ENCODE measurements at places on chromosomes 3 and 15.

DNA sequence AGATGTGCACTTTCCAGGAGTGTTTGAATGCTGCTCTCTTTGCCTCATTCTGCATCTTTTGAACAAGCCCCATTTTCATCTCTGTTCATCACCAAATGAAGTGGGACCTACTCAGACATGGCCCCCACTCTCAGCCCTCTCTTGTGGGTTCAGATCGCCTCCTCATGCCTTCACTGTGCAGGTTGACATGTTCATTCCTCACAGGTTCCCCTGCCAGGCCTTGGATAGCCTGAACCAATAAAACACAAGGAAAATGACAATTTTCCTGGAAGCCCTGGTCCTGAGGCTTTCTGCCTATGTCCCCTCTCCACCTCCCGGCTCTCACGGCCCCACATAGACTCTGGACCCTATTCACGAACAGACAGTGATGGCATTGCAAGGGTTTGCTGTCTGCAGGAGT lies 17.7 kb downstream of the KLF15 start:
- no peak for DNase-seq

- DNase-seq, result no peak
These were observed 257.2 kb upstream of the TPRG1 start for GRCh38 chr3:188914552-188914951.

- DNase-seq, result no peak
These were observed 178.9 kb downstream of the IL5RA start for GRCh38 chr3:2931265-2931664.

DNA sequence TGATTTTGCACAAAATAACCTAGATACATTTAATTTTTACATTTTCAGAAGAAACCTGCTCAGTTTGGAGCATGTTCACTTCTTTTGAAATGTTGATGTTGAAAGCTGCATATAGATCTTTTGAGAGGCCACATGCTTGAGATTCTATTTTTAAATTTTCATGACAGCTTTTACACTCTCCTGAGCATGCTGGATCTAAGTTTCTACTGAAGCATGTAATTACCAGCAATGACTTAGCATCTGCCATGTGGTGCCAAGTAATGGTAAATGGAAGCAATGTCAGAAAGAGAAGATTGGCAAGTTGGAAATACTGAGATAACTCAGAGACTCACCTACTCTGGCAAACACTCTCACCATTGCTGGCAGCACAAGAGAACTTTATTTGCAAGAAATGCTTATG lies 310.6 kb downstream of the NSUN3 start:
- DNase-seq, result no peak

DNA sequence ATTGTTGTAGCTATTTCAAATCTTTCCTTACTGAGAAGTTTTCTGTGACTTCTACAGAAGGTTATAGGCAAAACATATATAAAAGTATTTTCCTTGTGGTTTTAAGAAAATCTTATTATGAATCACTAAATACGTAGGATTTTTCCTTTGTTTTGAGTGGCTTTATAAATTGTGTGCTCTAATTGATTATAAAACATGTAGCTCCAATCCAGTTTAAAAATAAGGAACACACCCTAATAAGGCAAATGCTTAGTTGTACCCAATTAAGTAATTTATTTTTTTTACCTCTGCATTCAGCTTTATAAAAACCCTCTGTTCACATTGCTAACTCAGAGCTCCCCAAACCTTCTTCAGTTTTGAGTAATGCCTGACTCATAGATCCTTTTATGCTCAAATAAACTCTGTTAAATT lies 408.0 kb downstream of the NAALADL2 start:
- DNase-seq, result no peak

DNA sequence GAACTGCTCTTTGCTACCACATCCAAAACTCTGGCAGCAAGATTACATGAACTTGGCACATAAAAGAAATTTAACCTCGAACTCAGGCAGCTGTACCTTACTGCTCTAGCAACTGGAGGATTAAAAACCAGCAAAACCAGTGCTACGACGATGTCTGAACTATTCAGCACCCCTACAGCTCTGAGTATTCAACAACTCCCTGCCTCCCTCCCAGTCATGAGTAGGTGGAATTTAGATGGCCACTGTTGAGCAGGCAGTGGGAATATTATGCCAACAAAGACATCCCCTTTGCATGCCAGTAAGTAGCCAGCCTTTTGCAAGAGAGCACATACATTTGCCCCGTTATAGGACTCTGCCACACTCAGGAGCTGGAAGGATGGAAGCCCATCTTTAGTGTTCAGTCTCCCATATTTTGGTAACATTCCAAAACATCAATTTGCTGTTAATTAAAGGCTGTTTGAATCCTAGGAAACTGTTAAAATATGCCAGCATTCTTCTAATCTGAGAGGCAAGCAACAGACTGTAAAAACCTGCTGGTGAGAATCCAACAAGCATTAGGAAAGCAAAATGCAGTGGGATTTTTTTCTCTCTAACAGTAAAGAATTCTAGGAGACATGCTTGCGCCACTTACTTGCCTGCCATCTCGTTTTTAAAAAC lies 85.4 kb downstream of the ZNF385D start:
- DNase-seq, result no peak

DNA sequence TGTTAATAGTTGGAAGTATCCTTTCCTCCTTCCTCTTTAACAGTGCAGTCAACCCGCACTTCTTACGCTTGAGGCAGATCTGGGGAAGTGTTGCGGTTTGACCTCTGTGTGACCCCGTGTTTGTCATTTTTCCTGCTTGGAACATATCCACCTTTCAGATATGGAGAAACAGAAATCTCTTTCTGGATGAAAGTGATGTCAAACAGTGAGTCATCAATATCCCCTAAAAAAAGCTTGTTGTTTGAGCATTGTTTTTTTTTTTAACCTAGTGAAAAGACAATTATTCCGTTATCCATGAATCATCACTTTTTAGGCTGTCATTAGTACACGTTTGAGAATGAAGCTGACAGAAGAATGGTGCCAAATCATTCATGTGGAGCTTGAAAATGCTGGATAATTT lies 293.7 kb downstream of the ARPP21 start:
- DNase-seq, result peak; percentile 62

DNA sequence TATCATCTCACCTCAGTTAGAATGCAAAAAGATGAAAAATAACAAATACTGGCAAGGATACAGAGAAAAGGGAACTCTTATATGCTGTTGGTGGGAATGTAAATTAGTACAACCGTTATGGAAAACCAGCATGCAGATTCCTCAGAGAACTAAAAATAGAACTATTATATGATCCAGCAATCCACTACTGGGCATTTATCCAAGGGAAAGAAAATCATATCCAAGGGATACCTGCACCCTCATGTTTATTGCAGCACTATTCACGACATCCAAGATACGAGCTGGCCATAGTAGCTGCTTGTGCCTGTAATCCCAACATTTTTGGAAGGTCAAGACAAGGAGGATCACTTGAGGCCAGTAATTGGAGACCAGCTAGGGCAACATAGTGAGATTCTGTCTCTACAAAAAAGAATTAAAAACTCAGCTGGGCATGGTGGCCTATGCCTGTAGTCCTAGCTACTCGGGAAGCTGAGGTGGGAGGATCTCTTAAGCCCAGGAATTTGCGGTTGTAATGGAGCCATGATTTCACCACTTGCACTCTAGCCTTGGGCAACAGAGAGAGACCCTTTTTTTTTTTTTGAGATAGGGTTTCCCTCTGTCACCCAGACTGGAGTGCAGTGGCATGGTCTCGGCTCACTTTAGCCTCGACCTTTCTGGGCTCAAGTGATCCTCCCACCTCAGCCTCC lies 26.6 kb downstream of the USP50 start:
- no peak for DNase-seq

- DNase-seq, result peak; percentile 16
These were observed 11.8 kb upstream of the SLC6A11 start for GRCh38 chr3:10804183-10804648.

GRCh38 chr3:31533169-31534064 lies 692 bp downstream of the STT3B start:
- DNase-seq, result peak; percentile 55

- DNase-seq, result no peak
These were observed 125.5 kb downstream of the RAB11A start for GRCh38 chr15:65994832-65995231.

DNA sequence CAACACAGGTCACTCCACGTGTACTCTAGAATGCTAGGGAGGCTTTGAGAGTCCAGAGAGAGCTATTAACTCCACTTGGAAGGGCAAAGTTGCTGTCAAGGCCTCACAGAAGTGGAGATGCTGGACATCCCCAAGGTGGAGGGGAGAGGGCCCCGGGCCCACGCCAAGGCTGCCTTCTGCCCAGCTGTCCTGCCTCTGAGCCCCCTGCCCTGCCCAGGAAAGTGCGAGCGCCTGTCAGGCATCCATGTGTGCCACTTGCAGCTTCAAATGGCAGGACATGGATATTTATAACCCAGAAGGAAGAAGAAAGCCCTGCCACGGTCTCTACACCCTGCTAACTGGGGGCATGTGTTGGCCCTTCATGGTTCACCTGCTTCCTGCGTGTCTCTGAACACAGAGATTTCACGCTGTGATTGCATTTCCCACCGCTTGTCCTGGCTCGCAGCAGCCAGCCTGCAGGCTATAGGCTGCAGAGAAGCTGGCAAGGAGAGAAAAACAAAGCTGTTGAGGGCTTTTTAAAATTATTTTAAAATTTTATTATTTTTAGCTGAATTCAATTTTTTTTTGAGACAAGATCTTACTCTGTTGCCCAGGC lies 17.0 kb downstream of the ANKDD1A start:
- DNase-seq, result no peak

DNA sequence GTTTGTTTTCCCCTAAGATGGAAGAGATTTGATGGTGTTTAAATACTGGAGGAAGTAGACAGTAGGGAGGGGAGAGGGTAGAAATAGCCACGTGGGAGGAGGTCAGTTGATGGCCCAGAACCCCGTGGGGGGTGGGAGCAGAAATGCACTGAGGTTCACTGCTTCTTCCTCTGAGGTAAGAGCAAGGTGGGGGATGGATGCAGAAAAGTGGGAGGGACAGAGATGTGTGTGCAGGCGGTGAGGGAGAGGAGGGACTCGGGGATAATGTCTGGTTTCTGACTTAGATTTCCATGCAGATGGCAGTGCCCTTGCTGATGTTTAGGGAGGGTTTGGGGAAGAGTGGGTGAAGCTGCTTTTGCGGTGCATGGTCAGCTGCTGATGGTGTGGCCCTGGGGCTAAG lies 102.9 kb downstream of the ARNT2 start:
- no peak for DNase-seq

GRCh38 chr15:34297059-34297458 lies 40.5 kb downstream of the SLC12A6 start:
- no peak for DNase-seq

DNA sequence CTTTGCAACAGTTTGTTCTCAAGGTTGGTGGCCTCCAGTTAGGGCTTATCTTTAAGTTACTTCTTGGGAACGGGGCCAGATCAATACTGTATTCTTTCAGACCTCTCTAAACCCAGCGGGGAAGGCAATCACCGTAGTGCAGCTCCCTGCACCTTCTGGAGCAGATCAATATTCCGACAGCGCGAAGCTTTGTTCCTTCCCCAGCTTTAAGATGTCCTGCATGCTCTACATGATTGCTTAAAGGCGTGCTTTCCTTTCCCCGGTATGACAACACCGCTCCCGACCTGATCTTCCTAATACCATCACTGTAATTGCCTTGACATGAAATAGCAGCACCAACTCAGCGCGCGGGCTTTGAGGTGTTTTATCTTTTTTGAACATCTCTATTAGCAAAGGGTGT lies 755.2 kb downstream of the NR2F2 start:
- no peak for DNase-seq

GRCh38 chr15:45285413-45285812 lies 33.4 kb downstream of the SLC28A2 start:
- DNase-seq, result no peak

- no peak for DNase-seq
These were observed 567.8 kb downstream of the IGSF11 start for GRCh38 chr3:118466795-118467330.

DNA sequence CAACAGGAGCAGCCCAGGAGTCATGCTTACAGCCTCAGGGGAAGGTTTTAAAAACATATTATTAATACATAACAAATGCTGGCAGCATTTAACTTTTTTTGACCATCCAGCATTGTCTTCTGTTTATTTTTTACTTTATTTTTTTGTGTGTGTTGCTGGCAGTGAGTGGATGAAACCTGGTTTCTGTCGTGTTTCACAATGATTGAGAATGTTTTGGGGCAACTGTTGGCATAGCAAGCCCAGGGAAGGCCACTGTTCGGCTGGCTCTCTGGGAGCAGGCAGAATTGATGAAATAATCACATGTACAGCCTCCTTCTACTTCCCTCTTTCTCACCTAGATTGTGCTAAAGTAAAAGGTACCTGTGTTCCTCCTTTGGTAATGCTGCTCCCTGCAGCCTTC lies 190.2 kb downstream of the NR1D2 start:
- no peak for DNase-seq

DNA sequence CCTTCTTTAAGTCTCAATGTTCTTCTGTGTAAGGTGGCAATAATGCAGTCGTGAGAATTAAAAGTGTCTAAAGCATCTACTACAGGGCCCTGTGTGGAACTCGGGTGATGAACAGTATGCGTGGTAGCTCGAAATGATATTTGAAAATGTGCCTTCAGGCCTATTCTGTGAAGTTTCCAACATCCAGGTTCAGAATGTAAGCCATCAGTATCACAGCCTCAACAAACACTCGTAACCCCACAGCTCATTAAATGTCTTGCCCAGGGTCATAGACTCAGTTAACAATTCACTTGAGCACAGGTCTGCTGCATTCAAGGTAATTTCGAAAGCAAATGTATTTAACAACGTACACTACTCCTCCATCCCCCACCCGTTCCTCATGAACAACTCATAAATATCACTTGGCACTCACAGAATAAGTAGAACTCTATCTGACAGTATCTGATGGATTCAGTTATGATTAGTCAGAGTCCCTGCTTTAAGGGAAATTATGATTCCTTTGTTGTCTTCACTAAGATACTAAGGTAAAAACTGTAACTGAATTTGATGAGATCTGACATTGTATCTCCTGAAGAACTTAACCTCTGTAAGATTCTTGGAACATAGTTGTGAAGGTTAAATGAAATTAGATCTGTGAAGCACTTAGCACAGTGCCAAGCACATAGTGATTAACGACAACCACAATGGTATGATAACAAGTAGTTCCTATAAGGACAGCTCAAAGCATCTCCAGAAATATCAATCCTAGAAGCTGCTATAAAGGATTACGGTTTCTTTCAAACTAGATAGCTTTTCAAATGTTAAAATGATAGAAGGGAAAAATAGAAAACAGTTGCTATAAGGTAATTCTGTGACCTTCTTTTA lies 642.3 kb downstream of the TBL1XR1 start:
- DNase-seq, result no peak

DNA sequence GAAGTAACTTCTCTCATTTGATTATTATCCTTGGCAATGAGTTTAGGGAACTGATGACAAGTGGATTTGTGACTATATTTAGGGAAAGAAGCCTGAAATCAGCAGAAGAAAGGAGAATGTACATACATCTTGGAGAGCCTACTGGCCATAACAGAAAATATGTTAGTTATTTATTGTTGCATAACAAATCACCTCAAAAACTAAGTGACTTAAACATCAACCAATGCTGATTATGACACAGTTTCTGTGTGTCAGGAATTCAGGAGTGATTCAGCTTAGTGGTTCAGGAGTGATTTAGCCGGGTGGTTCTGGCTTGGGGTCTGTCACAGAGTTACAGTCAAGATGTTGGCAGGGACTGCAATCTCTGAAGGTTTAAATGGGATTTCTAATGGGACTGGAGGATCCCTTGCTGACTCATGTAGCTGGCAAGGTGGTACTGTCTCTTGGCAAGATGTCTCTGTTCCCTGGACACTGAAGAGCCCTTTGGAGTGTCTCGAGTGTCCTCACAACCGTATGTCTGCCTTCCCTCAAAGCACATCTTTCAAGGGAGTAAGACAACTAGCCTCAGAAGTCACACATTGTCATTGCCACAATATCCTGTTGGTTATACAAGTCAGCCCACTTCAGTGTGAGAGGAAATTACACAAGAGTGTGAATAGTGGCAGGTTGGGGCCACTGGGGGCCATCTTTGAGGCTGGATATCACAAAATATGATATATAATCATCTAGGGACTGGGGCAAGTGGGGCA lies 248.9 kb downstream of the SV2B start:
- DNase-seq, result peak; percentile 19

Measured in SW480 (cell line).